ELR (cell line): ENCODE measurements at places on chromosomes 5 and 9.

DNA sequence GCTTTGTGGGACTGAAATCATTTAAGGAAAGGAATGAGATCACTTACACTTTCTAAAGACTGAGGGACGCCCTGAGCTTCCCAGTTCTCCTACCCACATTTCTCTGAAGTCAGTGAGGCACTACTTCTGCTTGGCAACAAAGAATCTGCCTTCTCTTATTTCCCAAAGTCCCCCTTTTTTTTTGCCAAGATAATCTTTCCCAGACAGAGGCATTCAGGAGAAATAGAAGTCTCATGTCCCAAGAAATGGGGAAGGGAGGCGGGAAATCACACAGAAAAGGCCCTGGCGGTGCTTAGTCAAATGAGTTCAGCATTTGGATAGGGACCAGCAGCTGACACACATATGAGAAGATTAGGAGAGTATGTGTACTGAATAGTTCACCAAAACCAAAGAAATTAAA lies 159.7 kb downstream of the MUSK start:
- peak; percentile 25 for DNase-seq

GRCh38 chr5:56950626-56951125 lies 1.2 kb downstream of the MIER3 start:
- peak; percentile 75 for DNase-seq

DNA sequence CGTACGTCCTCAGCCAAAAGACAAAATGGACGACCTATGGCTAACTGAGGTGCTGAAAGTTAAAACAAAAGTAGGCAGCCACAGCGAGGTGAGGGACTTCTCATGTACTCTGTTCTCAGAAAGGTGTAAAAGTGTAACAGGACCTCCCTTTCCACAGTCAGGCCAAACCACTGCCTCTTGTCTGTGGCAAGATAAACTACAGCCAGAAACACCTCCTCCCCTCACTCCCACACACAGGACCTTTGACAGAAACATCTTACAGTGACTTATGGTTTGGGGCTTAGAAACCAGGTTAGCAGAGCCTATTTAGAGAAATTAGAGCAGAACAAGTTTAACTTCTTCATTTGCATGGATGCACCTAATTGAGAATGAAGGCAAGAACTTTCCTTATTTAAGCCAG lies 499.1 kb upstream of the GRIN3A start:
- DNase-seq = no peak

DNA sequence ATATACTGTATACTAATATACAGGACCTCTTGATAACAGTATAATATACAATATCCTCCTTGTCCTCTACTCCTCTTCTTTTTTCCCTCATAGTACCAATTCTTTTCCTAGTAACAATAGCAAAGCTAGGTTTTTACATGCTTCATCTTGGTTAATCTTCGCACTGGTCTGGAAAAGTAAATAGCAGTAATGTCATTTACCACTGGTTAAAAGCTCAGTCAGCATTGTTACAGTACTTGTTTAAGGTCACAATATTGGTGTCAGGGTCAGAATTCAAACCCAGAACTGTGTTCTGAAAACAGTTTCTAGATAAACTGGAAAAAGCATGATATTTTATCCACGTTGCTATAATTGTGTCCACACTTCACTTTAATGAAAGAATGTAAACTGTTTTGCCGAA lies 692.4 kb upstream of the CDH6 start:
- DNase-seq = no peak

DNA sequence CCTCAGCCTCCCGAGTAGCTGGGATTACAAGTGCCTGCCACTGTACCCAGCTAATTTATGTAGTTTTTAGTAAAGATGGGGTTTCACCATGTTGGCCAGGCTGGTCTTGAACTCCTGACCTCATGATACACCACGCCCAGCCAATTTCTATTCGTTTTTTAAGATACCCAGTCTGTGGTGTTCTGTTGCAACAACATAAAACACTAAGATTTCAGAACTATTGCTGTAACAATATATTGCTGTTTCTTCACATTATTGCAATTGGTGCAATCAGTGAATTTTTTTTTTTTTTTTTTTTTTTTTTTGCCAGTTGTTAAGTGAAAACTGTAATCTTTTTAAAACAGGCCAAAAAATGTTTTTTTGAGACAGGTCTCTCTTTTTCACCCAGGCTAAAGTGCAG lies 9.9 kb downstream of the SRP19 start:
- DNase-seq = no peak

DNA sequence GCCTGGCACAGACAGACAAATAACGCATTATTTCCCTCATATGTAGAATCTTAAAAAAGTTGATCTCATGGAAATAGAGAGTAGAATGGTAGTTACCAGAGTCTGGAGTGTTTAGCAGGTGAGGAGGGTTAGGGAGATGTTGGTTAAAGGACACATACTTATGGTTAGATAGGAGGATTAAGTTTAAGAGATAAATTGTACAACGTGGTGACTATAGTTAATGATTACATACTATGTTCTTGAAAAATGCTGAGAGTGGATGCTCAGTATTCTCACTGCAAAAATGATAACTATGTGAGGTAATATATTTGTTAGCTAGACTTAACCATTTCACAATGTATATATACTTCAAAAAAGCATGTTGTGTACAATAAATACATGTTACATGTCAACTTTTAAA lies 38.0 kb downstream of the CERT1 start:
- DNase-seq = no peak

DNA sequence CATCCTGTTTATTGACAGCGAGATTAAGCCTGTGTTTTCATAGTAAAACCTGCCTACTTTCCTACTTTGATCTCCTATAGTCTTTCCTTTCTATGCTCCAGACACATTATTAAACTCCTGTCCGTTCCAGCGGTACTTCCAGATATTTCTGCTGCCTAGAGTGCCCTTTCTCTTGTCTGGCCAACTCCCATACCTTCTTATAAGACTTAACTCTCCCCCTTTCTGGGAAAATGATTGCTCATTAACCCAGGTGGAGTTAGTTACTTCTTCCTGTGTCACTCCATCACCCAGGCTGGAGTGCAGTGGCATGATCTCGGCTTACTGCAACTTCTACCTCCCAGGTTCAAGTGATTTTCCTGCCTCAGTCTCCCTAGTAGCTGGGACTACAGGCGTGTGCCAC lies 33.1 kb downstream of the KDM4C start:
- DNase-seq = no peak

DNA sequence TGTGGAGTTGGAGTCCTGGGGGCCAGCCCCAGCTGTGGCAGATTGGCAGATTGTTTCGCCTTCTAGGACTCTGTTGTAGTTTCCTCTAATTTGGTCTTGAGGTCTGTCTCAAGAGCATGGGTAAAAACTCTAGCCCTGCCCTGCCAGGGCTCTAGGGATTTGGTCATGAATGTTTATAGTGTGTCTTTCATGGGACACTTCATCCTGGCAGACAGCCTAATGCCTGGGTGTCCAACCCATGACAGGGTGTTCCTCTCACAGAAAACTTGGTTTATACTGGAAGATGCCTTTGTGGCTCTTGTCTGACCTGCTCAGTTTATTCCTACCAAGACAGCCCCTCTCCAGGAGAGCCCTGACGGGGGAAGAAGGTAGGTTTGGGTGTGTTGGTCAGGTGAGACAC lies 45.5 kb downstream of the GALNT12 start:
- DNase-seq = no peak

- DNase-seq = no peak
Observed at GRCh38 chr5:147340941-147341340, 106.1 kb downstream of the STK32A start.

- DNase-seq = no peak
Observed at GRCh38 chr5:54446379-54446732, 9.1 kb upstream of the HSPB3 start.

- peak; percentile 72 for DNase-seq
Observed at GRCh38 chr9:137241490-137242268, 592 bp downstream of the TUBB4B start.

DNA sequence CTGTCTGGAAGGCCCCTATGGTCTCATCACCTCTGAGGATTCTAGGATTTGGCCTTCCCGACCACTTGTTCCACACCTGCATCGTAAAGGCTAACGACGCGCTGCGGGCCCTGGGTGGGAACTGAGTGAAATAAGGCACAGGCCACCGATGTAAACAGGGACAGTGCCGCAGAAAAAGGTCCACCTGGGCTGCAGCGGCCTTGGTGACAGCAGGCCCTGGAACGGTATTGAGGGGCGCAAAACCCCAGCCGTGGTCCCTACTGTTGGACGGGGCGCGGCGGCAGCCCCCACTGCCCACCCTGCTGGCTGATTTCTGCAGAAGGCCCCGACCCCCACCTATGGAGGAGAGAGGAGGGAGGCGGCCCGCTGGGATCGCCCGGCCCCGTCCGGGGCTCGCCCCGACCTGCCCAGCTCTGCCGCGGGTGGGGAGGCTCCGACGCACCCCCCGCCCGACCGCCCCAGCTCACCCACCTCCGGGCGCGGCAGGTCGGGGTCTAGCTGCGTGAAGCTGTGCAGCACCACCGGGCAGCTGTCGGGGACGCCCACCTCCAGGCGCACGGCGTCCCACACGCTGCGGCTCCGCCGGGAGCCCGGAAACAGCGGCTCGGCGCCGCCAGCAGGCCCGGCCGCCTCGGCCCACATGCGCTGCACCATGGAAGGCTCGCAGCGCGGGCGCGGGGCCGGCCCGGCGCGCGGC lies 391 bp downstream of the RALGDS start:
- DNase-seq = no peak

DNA sequence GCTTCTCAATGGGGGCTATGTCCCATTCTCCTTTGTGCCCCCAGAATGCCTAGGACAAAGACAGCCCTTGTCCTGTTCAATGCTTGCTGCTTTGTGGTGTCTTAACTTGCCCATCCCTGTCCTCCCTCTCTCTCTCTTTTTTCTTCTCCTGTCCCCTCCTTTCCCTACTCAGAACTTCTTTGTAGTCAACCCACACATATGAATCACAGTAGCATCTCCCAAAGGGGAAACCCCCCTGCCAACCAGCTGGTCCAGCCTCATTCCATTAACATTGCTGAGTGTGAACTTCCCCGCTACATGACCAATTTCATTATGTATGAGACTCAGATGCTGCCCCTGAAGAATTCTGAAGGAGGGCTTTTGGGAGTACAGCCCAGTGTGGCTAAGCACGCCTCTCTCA lies 408.3 kb downstream of the ENC1 start:
- peak; percentile 96 for DNase-seq

GRCh38 chr9:87120610-87121009 lies 173.3 kb upstream of the GAS1 start:
- no peak for DNase-seq

- DNase-seq = peak; percentile 86
Observed at GRCh38 chr9:94921092-94921471, 194.6 kb downstream of the AOPEP start.

- DNase-seq = no peak
Observed at GRCh38 chr5:40141418-40141817, 538.3 kb upstream of the PTGER4 start.

DNA sequence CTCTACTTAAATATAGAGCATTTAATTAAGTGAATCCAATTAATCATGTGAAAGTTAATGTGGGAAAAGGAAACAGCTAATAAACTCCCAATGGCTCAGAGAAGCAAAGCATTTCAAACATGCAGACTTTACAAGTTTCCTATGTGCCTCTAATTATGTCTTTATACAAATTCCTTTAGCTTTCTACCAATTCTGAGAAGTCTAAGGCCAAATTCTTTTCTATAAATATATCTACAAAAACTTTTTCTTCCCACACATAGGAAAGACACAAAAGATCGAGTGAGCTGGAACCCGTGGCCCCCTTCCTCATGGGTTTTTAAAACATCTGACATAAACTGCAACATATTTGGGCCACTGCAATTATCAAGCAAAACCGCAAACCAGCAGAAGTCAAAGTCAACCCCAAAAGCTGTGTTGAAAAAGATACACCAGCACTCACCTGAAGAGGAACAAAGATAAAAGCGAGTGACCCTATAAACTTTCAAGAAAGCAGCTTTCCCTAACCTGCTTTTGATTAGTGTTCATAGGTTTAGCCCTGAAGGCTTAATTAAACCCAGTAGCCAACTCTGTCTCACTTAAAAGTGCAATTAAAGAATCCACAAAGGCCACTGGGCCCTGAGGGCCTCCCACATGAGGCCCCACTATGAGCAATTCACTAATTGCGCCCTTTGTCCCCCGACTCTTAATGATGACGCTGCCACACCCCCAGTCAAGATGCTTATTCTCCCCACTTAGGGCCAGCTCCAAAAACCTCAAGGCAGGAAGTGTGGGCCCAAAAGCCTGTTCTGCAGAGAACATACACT lies 12.1 kb downstream of the SEMA5A start:
- DNase-seq = no peak

DNA sequence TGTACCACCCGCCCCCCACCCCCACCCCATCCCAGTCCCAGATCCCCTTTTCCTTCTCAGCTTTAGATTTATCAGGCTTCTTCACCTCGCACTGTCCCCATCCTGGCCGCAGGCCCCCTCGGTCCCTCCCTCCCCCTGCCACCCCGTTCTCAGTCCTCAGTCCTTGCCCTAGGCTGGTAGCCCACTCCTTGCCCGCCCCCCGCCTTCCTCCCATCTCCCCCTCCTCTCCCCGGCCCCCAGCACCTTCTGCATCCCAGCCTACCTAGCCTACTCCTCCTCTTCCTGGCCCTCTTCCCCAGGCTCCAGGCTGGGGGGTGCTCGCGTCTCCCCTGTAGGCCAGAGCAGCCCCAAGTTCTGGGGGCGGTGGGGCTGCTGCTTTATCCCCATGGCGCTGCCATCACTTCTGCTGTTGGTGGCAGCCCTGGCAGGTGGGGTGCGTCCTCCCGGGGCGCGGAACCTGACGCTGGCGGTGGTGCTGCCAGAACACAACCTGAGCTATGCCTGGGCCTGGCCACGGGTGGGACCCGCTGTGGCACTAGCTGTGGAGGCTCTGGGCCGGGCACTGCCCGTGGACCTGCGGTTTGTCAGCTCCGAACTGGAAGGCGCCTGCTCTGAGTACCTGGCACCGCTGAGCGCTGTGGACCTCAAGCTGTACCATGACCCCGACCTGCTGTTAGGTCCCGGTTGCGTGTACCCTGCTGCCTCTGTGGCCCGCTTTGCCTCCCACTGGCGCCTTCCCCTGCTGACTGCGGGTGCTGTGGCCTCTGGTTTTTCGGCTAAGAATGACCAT lies 828 bp downstream of the NPR2 start:
- DNase-seq = no peak

- DNase-seq = no peak
Observed at GRCh38 chr5:62964428-62964827, 385.8 kb downstream of the LRRC70 start.

DNA sequence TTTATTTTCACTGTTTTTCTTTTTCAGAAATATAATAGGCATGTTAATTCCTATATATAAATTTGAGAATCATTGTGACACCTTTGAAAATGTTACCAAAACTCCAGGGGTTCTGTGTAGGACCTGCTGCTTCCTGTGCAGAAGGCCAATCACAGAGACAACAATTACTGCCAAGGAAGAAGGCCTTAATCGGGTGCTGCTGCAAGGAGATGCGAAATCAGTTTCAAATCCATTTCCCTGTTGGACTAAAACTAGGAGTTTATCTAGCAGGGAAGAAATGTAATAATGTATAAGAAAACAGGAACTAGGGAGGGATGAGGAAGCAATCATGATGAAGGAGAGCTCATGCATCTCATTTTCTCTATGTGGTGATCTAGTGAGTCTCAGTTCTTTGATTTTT lies 209.7 kb upstream of the NUDT12 start:
- DNase-seq = no peak

DNA sequence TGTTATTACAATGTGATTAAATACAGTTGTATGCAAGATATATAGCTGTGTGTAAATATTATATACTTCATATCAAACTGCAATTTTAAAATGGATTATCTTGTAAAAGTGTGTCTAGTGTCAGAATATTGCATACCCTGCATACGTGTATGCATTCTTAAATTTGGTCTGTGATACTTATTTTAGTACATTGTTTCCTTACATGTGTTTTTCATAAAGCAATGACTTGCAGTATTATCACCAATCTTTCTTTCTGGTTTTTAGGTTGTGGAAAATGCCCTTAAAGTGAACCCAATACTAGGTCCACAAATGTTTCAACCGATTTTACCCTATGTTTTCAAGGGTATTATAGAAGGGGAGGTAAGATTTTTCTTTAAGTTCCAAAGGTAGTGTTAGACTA lies 28.5 kb upstream of the LRRC70 start:
- DNase-seq = no peak
